ENCODE measurements at places on chromosomes 1 and 21.

DNA sequence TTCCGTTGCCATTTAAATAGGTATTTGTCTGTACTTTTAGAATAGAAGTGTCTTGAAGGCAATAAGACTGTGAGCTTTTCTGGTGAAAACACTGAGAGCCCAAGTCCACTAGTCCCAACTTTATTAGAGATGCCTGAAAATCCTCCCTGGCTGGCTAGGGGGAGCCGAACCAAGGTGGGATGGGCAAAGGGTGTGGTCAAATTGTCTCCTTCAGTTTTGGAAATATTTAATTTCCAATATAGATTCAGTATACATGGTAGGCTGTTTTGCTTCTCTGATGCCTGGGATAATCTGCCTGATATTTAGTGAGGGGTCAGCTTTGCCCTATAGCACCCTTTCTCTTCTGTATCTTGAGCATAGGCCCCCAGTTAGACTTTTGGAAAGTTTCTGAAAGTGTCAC, 3.5 kb downstream of the ROR1 start:
- no peak for DNase-seq

DNA sequence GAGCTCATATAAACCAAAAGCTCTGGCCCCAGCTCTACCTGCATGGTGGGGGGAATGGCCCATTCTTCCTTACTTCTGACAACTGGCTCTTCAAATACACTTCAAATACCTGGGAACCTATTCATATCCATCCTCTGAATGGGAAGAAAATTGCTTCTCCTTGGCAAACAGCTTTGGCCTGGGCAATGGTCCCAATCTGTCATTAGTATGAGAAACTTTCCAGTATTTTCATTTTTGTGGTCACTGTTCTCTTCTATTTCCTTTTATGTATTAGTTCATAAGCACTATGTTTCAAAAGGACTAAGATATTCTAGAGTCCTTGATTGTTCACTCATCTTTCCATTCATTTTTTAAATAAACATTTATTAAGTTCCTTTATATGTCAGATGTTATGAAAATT, 5.2 kb upstream of the HSD3B2 start:
- no peak for DNase-seq

GRCh38 chr1:22408230-22408629, 43.4 kb upstream of the ZBTB40 start:
- DNase-seq: no peak

- DNase-seq: no peak
Measured at GRCh38 chr1:170471398-170472053, 60.4 kb upstream of the GORAB start.

DNA sequence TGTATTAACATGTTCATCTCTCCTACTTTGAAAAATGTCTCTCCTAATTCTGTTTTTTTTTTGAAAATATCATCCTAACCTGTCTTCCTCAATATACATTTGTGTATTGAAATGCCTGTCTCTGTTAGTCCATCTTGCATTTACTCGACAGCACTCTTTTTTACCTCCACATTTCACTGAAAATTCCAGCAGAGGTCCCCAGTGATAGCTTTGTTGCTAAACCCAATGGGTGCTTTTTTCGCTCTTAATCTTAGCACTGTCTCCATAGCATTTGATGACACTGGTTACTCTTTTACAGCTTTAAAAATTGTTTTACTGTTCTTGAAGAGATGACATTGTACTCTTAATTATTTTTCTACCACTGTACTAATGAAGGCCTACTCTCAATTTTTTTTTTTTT, 10.8 kb downstream of the OSBPL9 start:
- peak; percentile 49 for DNase-seq

DNA sequence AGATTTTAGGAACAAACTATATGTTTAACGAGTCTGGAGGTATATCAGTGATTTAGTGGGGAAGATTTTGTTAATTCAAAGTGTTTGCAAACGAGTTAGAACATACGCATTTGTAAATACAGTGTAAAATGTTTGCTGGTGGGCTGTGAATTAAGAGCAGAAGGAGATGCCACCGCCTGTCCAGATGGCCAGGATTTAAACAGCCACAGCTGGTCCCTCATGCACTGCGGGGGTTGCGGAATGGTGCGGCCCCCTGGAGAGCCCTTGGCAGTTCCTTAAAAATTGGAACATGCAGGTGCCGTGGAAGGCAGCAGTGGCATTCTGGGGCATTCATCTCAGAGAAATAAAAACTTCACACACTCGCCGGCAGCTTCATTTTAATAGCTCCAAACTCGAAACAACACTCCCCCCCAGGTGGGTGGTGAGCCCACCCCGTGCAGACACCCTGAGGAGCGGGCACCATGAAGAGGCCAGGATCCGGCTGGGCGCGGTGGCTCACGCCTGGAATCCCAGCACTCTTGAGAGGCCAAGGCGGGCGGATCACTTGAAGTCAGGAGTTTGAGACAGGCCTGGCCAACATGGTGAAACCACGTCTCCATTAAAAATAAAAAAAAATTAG, 3.5 kb upstream of the C1orf159 start:
- no peak for DNase-seq

- no peak for DNase-seq
Measured at GRCh38 chr1:185291159-185291558, 25.9 kb downstream of the IVNS1ABP start.

DNA sequence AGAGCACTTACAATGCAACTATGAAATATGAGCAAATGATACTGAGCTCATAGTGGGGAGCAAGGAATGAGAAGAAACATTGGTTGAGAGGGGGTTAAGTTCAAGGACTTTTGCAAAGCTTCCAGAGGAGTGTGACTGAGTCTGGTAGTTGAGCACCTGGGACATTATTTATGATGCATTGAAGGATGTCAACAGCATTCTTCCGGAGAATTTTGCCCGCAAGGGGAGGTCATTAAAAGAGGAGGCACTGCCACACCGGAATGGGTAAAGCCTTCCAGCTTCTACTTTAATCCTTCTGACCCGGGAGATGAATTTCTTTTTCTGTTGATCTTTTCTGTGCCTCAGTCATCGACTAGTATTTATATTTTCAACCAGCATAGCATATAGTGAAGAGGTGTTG, 208.4 kb upstream of the CAMK1G start:
- DNase-seq: no peak

GRCh38 chr1:218735436-218736032, 390.4 kb downstream of the TGFB2 start:
- DNase-seq: no peak

DNA sequence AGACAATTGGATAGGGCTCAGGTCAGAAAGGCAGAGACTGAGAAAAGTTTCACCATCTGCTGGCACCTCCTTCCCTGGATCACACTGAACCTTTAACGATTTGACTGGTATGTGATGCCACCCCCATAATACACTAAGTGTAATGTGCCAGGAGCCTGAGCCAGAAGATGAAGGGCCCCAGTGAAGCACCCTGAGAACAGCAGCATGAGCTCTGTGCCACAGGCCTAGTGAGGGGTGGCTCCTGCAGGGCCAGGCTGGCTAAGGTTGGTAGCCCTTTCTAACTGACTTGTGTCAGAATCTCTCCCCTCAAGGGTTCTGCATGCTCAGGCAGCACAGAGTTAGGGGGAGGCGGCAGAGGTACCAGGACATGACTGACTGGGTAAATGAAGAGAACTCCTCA, 38.9 kb downstream of the ARHGEF11 start:
- DNase-seq: no peak

GRCh38 chr21:45590726-45591618, 48.7 kb upstream of the SLC19A1 start:
- peak; percentile 26 for DNase-seq

DNA sequence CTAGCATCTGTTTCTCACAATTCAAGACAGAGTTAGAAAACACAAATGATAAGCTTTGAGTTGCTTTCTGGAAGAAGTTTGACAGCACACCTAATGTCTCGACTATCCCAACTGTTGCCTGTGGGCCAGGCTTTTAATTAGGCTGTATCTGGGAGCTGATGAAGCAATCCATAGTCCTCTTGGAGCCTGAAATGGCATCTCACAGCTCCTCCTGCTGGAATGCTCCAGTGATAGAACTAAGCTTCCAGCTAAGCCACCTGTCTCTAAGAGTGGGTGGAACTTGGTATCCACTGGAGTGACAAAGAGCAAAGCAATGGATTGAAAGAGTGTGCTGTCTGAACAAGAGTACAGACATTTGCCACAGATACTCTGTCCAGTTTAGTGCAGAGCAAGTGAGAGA, 605.3 kb upstream of the NR5A2 start:
- peak; percentile 2 for DNase-seq

All from hematopoietic multipotent progenitor cell (in vitro differentiated cells).